ENCODE measurements at places on chromosomes 3 and 15.

- no peak for DNase-seq
These were observed 538.6 kb downstream of the NR2F2 start for GRCh38 chr15:96869122-96869521.

GRCh38 chr3:177529716-177530335 lies 332.5 kb upstream of the TBL1XR1 start:
- DNase-seq, result no peak

GRCh38 chr15:88144921-88145653 lies 111.5 kb downstream of the NTRK3 start:
- DNase-seq, result no peak

DNA sequence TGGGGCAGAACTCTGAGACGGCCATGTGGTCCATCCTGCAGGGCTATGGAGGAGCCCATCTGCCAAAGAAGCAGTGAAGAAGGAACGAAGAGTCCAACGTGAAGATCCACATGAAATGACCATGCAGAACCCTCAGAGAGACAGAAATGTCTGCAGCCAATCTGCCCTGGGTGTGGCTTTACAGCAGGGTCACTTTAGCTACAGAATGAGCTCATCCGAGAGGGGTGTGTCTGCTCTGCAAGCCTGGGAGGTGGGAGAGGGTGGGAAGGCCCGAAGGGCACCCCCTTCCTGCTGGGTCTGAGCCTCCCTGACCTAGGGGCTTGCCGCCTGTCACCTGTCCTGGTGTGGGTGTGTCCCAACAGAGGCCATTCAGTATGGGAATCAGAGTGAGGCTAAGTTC lies 176.3 kb downstream of the ATP10A start:
- DNase-seq, result no peak

DNA sequence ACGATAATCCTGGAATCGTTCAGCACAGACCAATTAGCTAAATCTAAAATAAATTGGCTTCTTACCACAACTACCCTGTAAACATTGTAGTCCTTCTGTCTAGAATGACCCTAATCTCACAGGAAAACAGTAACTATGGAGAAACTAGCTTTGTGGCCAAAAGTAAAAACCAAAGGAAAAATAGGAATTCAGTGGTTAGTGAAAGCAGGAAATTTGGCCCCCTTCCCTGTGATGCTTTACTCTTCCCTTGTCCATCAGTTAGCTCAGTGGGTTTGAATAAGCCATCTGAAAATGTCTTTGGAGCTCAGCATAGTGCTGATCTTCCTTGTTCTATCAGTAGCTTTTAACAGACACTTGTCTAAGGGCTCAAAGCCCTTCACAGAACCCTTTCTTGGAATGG lies 1.6 kb downstream of the NMD3 start:
- DNase-seq, result no peak

DNA sequence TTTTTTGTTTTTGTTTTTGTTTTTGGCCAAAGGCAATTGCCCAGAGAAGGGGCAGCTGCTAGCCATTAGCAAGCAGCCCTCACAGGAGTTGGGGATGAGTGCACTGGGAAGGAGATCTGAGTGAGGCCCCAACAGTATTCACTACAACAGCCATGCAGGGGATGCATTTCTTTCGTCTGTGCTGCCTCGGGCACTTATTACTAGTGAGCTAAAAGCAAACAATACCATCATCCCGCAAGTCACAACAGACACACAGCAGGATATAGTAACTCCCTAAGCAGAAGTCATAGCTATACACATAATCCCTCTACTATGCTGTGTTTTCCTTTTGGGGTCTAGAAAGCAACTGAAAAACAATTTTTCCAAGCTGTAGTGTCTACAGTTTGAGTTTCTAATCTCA lies 27.2 kb downstream of the CRTAP start:
- DNase-seq, result no peak

DNA sequence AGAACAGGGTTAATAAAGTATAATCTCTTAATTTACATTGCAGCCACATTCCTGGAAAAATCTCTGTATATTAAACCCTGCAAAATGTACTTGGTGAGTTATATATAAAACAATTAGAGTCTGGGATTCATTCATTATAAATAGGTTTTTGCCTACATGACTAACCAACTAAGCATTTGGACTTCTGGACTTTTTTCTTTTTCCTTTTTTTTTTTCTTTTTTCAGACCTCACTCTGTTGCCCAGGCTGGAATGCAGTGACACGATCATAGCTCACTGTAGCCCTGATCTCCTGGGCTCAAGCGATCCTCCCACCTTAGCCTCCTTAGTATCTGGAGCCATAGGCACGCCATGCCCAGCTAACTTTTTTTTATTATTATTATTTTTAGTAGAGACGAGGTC lies 4.5 kb downstream of the DNAJC13 start:
- no peak for DNase-seq

- DNase-seq, result no peak
These were observed 123.9 kb downstream of the TMCC1 start for GRCh38 chr3:129769616-129770015.

GRCh38 chr3:115855911-115856310 lies 232.6 kb downstream of the GAP43 start:
- DNase-seq, result no peak

DNA sequence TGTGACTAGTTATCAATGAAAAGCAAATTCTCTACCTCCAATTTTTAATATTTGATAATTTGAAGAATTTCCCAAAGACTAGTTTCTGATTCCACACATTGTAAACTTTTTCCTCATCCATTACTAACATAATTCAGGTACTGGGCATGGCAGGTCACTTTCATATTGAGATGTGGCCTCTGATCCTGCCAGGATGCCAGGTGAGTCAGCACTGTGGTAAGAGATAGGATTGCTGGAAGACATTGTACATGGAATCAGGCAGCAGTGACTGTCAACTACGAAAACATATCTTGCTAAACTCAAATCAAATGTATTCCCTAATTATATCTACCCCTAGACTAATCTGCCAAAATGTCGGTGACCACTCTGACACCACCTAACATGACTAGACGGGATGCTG lies 33.2 kb upstream of the POU1F1 start:
- DNase-seq, result no peak

- no peak for DNase-seq
These were observed 8.3 kb upstream of the GREM1 start for GRCh38 chr15:32709295-32710033.

GRCh38 chr15:75577401-75578172 lies 1.5 kb downstream of the PTPN9 start:
- DNase-seq, result no peak

- DNase-seq, result no peak
These were observed 322.9 kb downstream of the SLC9A9 start for GRCh38 chr3:143525408-143525807.

GRCh38 chr3:56782215-56782614 lies 19.5 kb downstream of the ARHGEF3 start:
- DNase-seq, result no peak

DNA sequence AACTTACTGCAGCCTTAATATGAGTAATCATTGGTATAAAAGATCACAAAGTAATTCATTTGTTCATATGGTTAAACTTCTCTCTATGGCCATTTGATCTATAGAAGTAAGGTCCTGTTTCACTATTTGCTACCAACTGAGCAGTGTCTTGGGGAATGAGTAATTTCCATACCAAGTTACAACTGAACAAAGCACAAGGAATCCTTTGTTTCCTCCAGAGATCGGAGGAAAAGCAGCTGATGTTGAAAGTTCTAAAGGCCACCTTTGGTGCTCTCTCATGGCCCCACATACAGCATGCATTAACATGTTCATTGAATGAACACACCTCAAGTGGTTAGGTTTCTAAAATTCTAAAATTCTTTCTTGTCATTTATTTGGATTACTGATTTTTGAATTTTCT lies 7.1 kb upstream of the CNTN3 start:
- DNase-seq, result no peak

GRCh38 chr3:40057077-40057476 lies 247.7 kb downstream of the MYRIP start:
- no peak for DNase-seq

GRCh38 chr3:190718097-190718496 lies 144.4 kb downstream of the GMNC start:
- no peak for DNase-seq

DNA sequence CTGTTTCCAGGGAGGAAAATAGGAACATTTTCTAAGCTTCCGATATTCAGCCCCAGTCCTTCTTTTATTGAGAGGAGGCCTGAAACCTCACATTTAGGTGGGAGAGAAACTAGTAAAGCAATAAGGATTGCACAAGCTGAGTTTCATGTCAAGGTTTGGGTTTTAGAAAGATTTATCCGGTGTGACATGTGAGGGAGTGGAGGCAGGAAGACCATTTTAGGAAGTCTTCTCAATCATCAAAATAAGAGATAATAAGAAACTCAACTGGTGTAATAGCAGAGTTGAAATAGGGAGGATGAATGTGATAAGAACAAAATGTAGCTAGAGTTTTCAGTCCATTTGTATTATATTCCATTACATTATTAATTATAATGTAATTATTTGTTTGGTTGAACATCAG lies 27.7 kb upstream of the CLDN16 start:
- DNase-seq, result no peak

DNA sequence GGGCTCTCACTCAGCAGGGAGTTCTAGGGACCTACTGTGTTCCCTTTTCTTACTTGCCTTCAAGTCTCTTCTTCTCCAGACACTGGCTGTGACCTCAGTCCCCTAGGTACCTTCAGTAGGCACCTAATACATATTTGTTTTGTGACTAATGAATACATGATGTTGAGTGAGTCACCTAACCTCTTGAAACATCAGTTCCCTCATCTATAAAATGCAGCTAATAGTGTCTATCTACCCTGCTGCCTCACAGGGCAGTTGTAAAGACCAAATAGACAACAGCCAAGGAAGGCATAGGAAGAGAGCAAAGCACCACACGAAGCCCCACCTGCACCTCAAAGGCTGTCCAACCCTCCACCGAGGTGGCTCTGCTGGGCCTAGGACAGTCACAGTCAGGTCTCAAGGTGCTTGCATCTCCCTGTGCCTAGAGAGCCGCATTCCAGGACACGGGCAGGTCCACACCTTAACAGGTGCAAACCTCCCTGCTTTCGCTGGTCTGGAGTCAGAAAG lies 29.1 kb downstream of the DAPK2 start:
- no peak for DNase-seq

DNA sequence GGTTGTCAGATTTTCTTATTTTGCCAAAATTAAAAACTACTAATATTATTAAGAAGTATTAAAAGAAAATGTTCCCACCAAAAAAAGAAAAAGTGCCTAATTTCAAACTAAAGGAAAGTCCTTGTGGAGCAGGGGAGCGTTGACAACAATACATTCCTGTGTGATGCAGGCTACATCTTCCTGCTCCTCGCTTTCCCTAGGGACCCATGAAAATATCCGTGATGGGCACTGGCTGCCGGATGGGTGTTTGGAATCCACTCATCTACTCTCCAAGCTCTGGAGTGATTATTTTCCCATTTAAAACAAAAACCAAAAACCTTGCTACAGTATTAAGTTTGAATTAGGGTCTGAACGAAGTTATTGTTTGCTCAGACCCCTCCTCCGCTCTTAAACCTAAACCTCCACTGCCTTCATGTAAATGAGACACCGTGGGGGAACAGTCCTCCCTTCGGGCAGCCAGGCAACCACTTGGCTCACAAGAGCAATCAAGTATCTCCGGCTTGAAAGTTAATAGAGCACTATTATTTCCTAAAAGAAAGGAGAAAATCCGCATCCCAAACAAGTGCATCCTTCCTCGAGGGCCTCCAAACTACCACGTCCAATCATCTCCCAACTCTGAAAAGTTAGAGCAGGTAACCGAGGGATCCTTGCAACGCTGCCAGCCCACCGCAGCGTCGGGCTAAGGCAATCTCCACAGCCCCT lies 1.5 kb downstream of the ITGB5 start:
- no peak for DNase-seq

- no peak for DNase-seq
These were observed 71.8 kb upstream of the GCNT3 start for GRCh38 chr15:59539799-59540198.

- DNase-seq, result no peak
These were observed 68.7 kb downstream of the TRAK1 start for GRCh38 chr3:42159706-42160472.

- no peak for DNase-seq
These were observed 694 bp upstream of the EEFSEC start for GRCh38 chr3:128152419-128153155.

- no peak for DNase-seq
These were observed 49.7 kb downstream of the HRH1 start for GRCh38 chr3:11203961-11204360.

- DNase-seq, result no peak
These were observed 867.1 kb downstream of the NAALADL2 start for GRCh38 chr3:175726228-175726627.

DNA sequence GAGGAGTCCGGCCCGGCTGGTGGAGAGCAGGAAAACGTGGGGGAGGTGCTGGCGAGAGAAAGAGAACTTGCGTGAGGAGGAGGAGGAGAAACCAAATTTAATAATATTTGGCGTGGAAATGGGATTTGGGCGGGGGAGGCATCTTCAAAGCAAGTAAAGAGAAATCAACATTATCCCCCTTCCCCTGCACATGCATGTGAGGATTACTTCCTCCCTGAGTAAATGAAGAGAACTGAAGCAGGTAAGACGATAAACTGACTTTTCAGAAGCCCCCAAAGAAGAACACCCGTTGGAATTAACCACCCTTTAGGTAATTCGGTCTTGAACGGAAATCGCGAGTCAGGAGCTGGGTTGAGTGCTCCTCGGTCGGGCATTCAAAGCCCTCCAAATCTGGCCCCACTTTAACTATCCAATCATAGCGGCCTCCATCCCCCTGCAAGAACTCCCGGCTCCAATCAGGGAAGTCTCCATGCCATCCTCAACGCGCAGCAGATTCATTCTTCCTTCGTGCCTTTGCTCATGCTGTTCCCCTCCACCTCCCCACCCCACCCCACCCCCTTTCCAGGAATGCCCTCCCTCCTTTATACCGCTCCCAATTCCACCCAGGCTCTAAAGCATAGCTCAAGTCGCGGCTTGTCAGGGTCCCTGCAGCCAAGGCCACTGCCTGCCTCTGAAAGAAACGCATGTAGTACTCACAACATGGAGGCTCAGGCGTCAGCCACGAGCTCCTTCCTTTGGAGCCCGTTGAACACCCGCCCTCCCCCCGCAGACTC lies 545 bp upstream of the RFX7 start:
- DNase-seq, result peak; percentile 80

- DNase-seq, result no peak
These were observed 38.5 kb upstream of the POLR2M start for GRCh38 chr15:57668016-57668415.

DNA sequence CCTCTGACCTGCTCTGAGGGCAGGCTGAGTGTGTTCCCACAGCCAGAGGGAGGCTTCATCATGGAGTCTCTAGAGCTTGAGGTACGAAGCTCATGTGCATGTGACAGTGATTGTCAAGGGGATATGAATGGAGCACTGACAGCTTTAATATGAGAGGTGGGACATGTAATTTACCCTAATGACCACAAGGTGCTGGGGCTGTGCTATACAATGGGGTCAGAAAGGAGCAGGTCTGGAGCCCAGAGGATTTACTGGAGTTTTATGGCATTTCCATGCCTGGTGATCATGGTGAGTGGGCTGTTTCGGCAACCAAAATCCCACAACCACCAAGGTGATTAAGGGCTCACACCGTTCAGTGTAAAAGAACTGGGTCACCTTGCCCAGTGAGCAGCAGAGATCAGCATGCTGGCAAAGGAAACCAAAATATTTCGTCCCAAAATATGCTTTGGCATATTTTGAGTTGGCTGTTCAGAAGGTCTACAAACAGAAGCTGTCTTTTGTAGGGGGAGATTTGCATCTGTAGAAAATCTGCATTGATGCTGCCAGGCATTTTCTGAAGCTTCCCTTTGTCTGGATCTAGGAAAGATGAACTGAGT lies 40.1 kb upstream of the RASGRF1 start:
- DNase-seq, result no peak
